ENCODE measurements at places on chromosomes 4 and X.

- H3K4me1 ChIP-seq, result peaks cover 16% of the 10 kb centered on the region
- peaks cover 21% of the 10 kb centered on the region for H3K36me3 ChIP-seq
- peaks cover 6% of the 10 kb centered on the region for H3K27me3 ChIP-seq
- H3K27ac ChIP-seq, result no peak overlapping the region
- no peak overlapping the region for H3K4me3 ChIP-seq
Measured at GRCh38 chr4:385934-386707, 48.5 kb downstream of the ZNF141 start.

GRCh38 chr4:28464823-28465222 is 1604.2 kb downstream of the STIM2 start:
- no peak for DNase-seq
- no peaks in the 10 kb centered on the region for H3K4me1 ChIP-seq
- no peak overlapping the region for H3K4me3 ChIP-seq
- H3K27ac ChIP-seq, result no peak overlapping the region
- H3K27me3 ChIP-seq, result no peaks in the 10 kb centered on the region
- no peaks in the 10 kb centered on the region for H3K36me3 ChIP-seq

DNA sequence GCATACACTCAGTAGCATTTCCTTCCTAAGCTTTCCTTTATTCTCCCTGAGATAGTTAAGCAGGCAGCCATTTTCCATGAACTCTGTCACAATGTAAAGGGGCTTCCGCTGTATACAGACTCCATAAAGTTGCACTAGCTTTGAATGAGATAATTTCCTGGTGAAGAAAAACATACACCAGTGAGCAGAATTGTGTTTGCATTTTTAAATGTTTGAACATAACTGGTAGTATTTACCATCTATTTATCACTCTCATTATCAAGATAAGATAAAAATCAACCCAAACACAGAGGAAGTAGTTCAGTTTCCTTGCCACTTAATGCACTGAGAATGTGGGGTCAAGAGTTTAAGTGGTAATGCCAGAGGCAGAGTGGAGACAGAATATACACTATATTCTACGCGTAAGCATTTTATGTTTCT is 54.1 kb downstream of the TXK start:
- H3K27ac ChIP-seq, result no peak overlapping the region
- DNase-seq, result no peak
- peaks cover 76% of the 10 kb centered on the region for H3K36me3 ChIP-seq
- no peaks in the 10 kb centered on the region for H3K27me3 ChIP-seq
- peaks cover 13% of the 10 kb centered on the region for H3K4me1 ChIP-seq

GRCh38 chrX:108177351-108178142 is 86.0 kb downstream of the ATG4A start:
- H3K36me3 ChIP-seq, result no peaks in the 10 kb centered on the region
- H3K27me3 ChIP-seq, result no peaks in the 10 kb centered on the region
- H3K4me1 ChIP-seq, result no peaks in the 10 kb centered on the region

DNA sequence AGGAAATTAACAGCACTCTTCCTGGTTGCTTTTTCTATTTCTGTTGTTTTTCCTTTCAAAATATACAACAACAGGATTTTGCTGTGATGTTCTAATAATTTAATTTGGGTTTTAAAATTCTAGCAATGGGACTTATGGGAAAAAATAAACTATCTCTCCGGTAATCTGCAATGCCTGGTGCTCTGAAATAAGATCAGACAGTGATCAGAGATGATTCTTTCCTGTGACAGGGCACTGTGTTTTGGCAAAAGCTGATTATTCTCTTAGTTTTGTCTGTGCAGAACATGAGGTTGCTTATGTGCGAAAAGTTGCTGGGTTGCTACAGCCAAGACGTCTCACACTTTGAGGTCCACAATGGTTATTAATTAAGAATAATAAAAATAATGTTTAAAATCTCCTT is 291.7 kb downstream of the FBXO8 start:
- H3K4me3 ChIP-seq, result no peak overlapping the region
- DNase-seq, result no peak
- H3K36me3 ChIP-seq, result no peaks in the 10 kb centered on the region

Data from activated naive CD8-positive, alpha-beta T cell treated with anti-CD3 and anti-CD28 coated beads, Interleukin-2, amount 10 ng/mL, durations not matched to agents 7 days and 5 days (primary cell).